ENCODE measurements at places on chromosomes 3 and 15. TPM values are rescaled to one million over a fixed set of nuclear protein-coding genes. Genes with fewer than 3 reads are reported as not detected.

The SLC12A6 gene
- 18.5 TPM for total RNA-seq

The NR1I2 gene
- total RNA-seq: under 0.01 TPM

The CCDC39 gene
- total RNA-seq: under 0.01 TPM

The RBP2 gene
- not detected for total RNA-seq

The THSD4 gene
- 58.0 TPM for total RNA-seq

The PYGO1 gene
- total RNA-seq: 10.1 TPM

The AGBL1 gene
- not detected for total RNA-seq

The ARHGEF3 gene
- 14.1 TPM for total RNA-seq

The ACOX2 gene
- 20.5 TPM for total RNA-seq

The ZBTB47 gene
- total RNA-seq: 32.1 TPM

All from fibroblast of lung (primary cell).